ENCODE measurements at places on chromosomes 13 and 19.

DNA sequence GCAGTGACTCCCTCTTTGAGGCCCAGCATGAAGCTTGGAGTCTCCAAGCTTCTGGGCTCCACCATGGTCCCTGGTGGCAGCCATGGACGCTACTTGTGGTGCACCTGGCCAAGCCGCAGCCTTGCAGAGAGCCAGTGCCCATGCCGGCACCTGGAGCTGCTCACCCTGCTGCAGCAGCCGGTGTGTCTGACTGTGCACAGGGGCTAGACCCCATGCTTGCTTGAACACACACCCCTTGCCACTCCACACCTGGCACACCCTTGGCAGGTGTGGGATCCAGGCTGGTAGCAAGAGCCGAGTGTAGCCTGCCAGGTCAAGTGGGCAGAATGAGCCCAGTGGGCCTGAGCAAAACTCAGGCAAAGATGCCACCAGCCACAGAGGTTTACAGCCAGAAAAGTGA, 18.6 kb upstream of the MLLT1 start:
- no peak for DNase-seq

DNA sequence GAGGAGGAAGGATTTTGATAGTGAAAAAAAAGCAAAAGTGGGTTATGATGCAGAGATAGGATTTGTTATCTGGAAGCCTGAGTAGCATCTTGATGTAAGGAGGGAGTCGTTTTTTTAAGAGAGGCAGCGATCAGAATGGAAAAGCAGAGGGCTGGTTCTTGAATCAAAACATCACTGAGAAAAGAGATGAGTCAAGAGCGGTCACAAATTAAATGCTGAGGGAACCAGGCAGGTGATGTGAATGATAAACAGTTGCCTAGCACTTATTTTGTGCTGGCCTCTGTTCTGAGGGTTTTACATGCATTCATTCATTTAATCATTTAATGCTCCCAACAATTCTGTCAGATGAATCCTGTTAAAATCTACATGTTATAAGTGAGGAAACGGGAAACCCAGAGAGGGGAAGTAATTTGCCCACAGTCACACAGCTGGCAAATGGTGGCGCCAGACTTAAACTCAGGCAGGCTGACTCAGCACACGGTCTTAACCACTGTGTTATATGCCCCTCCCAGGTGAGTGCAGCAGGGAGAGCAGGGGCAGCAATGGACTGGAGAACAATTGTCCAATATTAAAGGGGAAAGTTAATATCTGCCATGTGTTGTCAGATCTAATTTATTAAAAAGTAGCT, 21.4 kb downstream of the SIGLECL1 start:
- no peak for DNase-seq

- DNase-seq: no peak
These were observed 170.0 kb upstream of the TSHZ3 start for GRCh38 chr19:31519256-31519655.

- no peak for DNase-seq
These were observed 143.1 kb downstream of the RAP2A start for GRCh38 chr13:97577026-97577425.

DNA sequence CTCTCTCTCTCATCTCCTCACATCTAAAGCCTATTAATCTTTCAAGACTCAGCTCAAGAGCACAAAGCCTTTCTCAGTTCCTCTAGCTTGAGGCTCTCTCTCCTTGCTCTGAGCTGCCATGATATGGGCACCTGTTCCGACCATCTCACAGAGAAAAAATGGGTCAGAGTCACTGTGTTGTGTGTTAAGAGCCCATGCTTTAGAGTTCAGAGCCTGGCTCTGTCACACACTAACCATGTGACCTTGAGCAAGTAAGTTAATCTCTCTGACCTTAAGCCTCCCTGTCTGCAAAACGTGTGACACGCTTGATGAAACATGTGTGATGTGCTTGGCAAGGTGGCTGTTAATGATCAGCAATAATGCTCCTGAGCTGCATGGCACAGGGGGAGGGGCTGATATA, 245.2 kb downstream of the DLEU7 start:
- no peak for DNase-seq

DNA sequence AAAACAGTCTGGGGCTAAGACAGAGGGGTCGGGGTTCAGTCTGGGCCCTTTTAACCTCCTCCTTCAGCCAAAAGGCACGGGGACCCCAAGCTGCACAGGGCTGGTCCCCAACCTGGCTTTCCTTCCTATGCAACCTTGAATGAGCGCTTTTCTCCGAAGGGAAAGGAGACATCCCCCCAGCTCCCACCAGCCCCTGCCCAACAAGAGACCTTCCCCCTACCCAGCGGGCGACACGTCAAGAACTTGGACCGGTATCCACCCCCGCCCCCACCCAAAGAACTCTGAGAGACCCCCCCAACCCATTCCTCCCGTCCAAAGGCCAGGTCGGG, 35.0 kb upstream of the NANOS3 start:
- no peak for DNase-seq

DNA sequence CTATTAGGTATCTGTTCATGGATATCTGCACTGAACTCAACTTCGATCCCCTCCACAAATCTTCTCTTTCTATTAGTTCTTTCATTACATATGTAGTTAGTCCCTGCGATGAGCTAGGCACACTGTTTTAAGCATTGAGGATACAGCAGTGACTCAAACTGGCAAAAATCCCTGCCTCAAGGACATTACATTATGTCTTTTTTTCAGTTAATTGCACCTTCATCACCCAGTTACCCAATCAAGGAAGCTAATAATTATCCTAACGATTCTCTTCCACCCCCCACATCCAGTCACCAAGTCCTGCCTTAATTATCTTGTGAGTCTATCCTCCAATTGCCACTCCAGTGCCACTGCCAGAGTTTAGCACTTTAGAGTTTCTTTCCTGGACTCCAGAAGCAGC, 89.3 kb downstream of the C13orf42 start:
- no peak for DNase-seq

GRCh38 chr13:30907121-30907861, 1.2 kb downstream of the MEDAG start:
- no peak for DNase-seq

GRCh38 chr13:95660981-95661581, 15.9 kb upstream of the DNAJC3 start:
- no peak for DNase-seq

- no peak for DNase-seq
These were observed 825.8 kb downstream of the GPC5 start for GRCh38 chr13:92224052-92224821.

DNA sequence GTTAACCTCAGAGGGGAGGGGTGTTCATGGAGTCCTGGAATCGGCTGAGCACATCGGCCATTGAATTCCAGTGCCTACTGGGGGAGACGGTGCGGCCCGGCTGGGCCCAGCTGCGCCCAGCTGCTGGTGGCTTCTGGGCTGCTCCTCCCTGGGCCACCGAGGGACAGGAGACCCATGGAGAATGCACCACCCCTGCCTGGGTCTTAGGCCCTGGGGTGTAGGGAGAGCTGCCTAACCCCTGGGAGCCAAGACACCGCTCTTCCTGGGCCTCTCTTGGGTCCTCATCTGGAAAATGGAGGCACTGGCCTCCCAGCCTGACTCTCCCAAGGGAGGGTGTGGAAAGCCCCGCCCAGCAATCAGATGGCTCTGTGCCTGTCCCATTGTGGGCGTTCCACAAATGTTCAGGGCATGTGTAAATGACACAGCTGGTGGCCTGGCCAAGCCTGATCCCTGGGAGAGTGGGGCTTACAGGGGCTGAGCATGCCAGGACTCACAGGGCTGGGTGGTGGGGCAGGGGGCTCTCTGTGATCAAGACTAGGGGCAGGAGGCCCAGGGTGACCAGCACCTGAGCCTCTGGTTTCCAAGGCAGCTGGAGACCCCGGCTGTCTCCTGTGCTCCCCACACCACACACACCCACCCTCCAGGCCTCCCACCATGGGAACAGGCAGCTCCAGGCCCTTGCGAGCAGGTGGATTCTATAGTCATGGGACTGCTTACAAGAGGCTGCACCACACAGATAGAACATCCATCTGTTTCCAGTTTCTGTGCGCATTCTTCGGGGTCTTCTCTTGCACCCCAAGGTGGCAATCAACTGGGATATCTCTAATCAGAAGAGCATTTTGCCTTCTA, 150.9 kb downstream of the URI1 start:
- DNase-seq: no peak

DNA sequence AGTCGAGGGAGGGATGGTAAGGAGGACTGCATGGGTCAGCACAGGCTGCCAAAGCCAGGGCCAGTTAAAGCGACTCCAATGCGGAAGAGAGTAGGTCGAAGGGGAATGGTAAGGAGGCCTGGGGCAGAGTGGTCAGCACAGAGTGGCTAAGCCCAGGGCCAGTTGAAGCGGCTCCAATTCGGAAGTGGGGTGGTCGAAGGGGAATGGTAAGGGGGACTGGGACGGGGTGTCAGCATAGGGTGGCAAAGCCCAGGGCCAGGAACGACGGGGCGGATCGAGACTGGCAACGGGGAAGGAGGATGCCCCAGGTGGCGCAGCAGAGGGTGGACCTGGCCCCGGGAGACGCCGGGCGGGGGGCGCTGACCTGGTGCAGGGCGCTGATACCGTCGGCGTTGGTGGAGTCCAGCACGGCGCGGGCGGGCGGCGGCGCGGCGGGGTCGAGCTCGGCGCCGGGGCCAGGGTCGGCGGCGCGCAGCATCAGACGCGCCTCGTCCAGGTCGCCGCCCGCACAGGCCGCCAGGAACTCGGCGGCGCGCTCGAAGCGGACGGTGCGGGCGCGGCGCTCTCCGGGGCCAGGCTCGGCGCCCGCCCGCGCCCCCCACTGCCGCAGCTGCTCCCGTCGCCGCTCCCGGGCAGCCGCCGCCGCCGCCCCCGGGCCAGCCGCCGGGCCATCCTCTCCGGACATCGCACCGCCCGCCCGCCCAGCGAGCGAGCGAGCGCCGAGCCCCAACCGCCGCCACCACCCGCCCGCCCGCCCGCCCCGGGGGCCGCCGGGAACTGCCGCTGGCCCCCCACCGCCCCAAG, at the start of gene PPP1R12C:
Gene PPP1R12C, minus strand, starts transcription at position 779 of the 804 bp plus-strand sequence. Its CDS starts 94 bp downstream, at position 685.
- no peak for DNase-seq

- no peak for DNase-seq
These were observed 525.6 kb downstream of the SUCLA2 start for GRCh38 chr13:47475441-47475948.

- DNase-seq: no peak
These were observed 830 bp downstream of the NEK5 start for GRCh38 chr13:52127783-52128702.

DNA sequence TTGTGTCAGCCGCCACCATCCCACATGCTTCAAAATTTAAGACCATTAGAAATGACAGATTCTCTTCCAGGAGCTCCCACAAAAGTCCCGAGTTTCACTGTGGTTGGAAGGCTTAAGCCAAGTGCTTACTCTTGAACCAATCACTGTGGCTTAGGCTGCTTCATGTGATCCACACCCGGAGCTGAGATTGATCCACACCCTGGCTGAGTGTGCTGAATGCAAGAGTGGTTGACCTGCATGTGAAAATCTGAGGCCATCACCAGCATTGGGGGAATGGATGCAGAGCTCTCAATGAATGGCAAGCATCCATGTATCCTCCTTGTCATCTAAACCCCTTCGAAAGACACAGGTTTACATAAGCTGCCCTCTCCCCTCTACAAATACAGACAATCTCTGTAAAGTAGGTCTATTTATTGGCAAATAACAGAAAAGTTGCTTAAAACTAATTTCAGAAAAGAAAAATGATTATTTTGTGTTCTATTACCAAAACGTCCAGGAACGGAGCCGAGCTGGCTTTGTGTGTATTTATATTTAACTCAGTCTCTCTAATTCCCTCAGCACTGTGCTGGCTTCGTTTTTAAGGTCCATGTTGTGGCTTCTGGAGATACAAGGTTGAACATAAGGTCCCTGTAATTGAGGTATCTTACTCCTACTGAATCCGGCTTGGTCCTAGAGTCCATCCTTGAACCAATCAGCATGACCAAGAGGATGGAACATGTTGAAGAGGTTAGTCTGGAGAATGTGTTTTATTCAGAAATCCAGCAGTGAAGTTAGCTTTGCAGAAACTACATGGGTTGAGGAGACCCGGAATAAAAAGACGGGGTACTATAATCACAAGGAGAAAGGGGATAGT, 332.4 kb downstream of the LIG4 start:
- DNase-seq: no peak

GRCh38 chr13:29402166-29402636, 193.3 kb downstream of the SLC7A1 start:
- no peak for DNase-seq

- no peak for DNase-seq
These were observed 4.9 kb upstream of the POU4F1 start for GRCh38 chr13:78608252-78608687.

DNA sequence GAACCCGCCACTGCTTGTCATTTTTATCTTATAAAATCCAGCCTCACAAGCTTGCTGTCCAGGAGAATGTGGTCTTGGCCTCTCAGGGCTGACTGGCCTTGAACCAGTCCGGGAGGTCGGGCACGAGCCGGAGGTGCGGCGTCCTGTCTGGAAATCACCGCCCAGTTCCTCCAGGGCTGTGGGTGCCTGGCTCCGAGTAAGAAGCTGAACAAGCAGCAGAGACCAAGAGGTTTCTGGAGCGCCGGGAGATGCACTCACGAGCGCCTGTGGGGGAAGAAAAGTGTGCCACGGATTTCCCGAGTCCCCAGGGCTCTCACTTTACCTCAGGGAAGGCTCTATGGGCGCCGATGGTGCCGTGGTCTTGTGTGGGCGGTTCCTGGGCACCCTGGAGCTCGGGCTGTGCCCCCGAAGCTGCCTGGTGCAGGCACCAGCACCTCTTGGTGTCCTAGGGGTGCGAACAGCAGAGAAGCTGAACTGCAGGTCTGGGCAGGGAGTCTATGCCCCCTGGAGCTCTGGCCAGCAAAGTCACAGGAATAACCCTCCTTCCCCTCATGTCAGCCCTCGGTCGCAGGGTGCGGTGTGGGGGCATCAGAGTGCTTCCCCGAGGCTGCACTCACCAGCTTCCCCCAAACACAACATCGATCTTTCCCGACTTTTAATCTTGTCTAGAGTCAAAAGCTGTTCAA, 50.0 kb downstream of the GAS6 start:
- DNase-seq: no peak

- DNase-seq: no peak
These were observed 35.1 kb downstream of the ESD start for GRCh38 chr13:46761866-46762265.

DNA sequence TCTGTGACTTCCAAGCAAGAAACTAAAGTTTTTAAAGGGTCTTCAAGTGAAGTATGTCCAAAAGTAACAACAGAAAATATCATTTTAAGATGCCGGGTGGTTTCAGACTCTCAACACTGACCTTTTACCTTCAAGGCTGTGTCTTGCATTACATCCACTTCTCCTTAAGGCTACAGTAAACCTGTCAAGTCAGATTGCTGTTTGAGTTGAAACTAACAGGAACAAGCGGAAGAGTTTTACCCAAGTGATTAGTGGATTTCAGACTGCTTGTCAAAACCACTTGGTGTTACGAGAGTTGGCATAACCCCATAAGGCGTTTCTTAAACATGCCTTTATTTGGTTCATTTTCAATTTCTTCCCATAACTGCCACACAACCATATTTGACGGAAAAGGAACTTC, 283.1 kb downstream of the DCT start:
- no peak for DNase-seq
